ENCODE measurements at places on chromosomes 4 and X.

GRCh38 chr4:169174247-169174646 lies 96.5 kb downstream of the SH3RF1 start:
- no peak for DNase-seq

DNA sequence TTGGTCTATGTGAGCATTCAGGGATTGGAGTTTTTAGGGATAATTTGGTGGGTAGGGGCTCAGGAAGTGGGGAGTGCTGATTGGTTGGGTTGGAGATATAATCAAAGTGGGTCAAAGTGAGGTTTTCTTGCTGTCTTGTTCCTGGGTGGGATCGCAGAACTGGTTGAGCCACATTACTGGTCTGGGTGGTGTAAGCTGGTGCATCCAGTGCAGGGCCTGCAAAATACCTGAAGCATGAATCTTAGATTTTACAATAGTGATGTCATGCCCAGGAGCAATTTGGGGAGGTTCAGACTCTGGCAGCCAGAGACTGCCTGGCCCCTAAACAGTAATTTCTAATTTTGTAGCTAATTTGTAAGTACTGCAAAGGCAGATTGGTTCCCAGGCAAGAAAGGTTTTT lies 665.6 kb upstream of the PRKX start:
- no peak for DNase-seq

DNA sequence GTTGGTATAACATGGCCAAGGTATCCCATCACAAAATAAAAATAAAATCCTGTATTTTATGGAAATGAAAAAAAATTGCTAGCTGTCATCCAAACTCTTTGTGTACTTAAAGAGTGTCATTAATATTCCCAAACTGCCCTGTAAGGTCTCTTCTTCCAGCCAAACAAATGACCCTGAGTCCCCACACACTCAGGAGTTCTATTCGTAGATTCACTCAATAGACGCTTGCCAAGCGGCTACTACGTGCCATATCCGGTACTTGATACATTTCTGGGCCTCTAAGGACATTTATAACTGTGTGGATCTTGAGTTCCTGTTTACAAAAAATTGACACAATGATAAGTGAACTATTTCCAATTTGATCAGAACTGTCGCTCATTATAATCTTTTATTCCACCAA lies 245.1 kb downstream of the SCFD2 start:
- no peak for DNase-seq

- no peak for DNase-seq
Observed at GRCh38 chr4:98508829-98509598, 149.4 kb downstream of the TSPAN5 start.

GRCh38 chr4:61762722-61763627 lies 562.8 kb downstream of the ADGRL3 start:
- no peak for DNase-seq

GRCh38 chrX:118171356-118171755 lies 54.7 kb upstream of the KLHL13 start:
- DNase-seq = no peak

DNA sequence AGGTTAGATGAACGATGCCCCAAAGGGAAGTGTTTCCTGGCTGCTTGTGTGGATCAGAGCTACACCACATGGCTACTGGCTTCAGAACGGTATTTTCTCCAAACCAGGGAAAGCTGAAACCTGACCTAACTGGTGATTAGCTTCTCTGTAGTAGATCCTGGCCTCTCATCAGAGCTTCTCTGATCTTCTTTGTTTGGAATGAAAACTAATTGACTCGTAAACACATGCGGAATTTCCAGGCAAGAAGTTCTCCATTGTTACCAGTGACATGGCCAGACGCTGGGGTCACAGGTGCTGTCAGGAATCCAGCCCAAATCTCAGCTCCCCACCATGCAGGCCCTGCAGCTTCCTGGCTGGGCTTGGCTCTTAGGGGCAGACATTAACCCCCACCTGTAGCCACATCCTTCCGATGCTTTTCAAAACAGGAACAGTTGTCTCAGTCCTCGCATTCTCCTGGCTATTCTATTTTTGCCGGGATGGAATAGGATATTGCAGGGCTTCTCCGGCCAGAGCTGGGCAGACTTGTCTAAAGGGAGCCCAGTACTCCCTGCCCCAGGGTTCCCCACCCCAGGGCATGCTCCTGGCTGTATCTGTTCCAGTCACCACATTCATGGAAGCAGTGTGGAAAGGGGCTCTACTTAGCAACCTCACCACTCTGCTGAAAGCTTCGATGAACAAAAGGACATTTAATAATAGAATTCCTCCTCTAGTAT lies 305.4 kb upstream of the F9 start:
- no peak for DNase-seq

GRCh38 chr4:92305878-92306520 lies 2.2 kb downstream of the GRID2 start:
- no peak for DNase-seq

GRCh38 chr4:158172261-158173258 lies at the start of gene GASK1B:
Gene GASK1B, minus strand, starts transcription at chr4:158173025. Its CDS starts 1,650 bp downstream, at chr4:158171375.
- no peak for DNase-seq

GRCh38 chr4:184362396-184362795 lies 112.0 kb downstream of the IRF2 start:
- DNase-seq = no peak
